ENCODE measurements at places on chromosomes 7 and 10.

- DNase-seq = no peak
These were observed 15.0 kb downstream of the ADRA2A start for GRCh38 chr10:111091833-111092232.

GRCh38 chr7:73890555-73891147, 29.7 kb downstream of the TMEM270 start:
- no peak for DNase-seq

DNA sequence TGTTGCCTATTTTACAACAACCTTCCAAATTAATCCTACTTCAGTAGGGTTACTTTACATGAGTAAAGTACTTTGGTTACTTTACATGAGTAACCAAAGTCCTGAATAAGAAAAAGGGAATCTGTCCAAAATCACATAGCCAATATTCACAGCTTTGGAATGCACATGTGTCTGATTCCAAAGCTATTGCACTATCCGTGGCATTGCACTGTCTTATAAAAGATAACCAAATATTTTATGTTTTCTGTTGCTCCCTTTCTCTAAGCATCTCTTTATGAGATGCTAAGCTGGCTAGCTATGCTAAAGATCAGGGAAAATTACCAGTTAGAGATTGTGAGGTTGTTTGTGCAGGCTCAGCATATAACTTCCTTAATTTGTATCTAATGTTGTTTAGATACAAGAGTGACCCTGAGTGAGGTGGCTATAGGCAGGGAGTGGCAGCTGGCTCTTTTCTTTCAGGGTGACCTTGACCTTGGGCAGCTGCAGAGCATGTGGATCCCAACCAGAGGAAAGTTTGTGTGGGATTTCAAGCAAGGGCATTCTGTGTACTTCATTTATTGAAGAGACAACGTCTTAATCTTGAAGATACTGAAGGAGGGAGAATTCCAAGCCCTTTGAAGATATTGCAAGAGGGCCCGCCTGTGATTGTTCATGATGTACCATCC, 366.1 kb upstream of the ANKRD30A start:
- DNase-seq = no peak

DNA sequence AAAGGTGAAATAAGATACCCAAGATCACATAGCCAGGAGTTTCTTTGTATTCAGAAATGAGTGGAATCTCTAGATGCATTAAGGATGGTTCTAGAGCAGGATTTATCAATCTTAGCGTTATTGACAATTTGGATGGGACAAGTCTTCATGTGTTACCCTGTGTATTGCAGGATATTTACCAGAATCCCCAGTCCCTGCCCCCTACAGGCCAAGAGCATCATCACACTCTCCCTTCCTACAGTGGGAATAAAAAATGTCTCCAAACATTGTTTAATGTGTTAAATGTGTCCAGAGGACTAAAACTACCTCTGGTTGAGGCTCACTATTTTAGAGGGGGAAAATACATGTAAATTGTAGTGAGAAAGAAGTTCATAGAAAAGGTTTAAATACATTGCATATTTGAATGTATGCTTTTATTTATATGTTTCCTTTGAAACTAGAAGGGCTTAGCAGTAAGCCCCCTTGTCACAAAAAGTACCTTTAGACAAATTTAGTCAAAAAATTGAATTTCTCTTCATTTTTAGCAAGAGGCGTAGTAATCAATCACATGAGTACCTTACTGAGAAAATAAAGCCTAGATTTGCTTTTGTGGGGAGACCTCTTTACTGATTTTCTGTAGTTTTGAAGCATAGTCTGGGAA, 141.2 kb downstream of the MLLT10 start:
- DNase-seq = peak; percentile 15

GRCh38 chr10:3516234-3516922, 268.6 kb downstream of the KLF6 start:
- no peak for DNase-seq

GRCh38 chr10:128080641-128081040, 45.6 kb downstream of the MKI67 start:
- no peak for DNase-seq

- DNase-seq = no peak
These were observed 137.0 kb upstream of the FGFR2 start for GRCh38 chr10:121735263-121735662.

DNA sequence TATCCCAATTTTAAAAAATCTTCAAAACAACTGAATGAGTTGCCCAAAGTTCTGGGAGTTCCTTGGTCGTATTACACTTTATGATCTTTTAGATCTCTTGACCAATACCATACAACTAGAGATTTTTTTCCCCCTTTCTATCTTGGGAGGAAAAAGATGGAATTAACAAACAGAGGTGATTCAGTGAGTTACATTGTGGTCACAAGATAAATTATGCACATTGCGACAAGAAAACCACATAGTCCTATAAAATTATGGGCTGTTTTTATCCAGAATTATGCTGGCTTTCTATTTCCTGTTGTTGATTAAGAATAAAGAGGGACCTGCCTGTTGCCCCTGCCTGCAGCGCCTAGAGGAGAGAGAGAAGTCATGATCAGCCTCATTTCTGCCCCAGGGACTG, 8.2 kb upstream of the SGPL1 start:
- no peak for DNase-seq

DNA sequence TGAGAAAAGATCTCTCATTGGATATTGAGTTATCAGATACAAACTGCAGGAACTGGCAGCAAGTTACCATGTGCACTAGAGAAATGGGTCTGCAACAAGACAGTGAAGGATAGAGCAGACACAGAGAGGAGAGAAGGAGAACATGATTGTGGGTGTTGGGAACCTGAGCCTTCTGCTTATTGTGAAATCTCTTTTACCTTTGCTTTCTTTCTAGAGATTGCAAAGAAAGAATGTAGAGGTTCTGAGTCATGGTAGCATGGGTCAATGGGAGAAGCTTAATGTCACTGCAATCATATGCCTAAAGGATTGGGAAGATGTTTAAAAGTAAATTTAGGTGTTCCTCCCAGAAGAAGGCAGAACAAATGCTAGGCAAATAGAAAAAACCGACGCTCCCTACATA, 821.4 kb downstream of the CCSER2 start:
- DNase-seq = no peak

DNA sequence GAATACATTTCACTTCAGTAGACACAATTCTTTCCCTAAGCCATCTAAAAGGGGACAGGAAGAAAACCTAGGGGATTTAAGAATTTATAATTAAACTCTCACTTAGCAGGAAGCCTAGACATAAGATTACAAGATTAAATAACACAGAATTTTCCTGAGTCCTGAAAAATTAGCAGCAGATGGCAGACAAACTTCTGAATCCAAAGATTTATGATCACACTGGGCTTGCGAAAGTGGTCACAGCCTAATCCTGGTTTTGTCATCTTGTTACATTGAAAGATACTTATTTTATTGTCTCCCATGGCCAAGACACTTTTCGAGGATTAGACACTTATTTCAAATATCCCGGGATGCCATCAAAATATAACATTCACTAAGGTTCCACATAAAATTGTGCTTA, 2.9 kb downstream of the ERLIN1 start:
- DNase-seq = no peak

- no peak for DNase-seq
These were observed 25.7 kb upstream of the ENTPD1 start for GRCh38 chr10:95730233-95730632.

All from Ammon's horn (tissue), 1 donor.